ENCODE measurements at places on chromosomes 1 and 21. TPM values are rescaled to one million over a fixed set of nuclear protein-coding genes. Genes with fewer than 3 reads are reported as not detected.

- no peaks in the 10 kb centered on the region for H3K36me3 ChIP-seq
- H3K4me1 ChIP-seq: peaks cover 11% of the 10 kb centered on the region
Observed at GRCh38 chr1:116448785-116449385, 75.8 kb downstream of the ATP1A1 start.

GRCh38 chr1:182766050-182766449, 23.5 kb upstream of the NPL start:
- H3K4me3 ChIP-seq: no peak overlapping the region
- H3K27me3 ChIP-seq: peaks cover 5% of the 10 kb centered on the region
- H3K27ac ChIP-seq: no peak overlapping the region

DNA sequence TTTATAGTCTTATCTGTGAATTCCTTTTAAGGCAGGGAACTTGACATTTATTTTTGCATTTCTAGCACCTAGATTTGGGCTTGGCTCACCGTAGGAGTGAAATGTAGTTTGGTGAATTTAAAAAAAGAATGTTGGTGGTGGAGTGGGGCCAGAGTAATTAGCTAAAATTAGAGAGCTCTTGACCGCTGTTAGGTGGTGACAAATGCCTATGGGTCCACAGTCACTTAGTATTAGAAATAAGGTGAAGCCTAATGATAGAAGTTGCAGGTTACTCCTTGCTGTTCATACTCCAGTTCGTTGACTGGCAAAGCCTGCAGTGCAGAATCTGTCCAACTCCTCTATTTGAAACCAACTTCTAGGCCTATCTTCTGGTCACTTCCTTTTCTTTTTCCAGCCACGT, 318.8 kb upstream of the NRIP1 start:
- no peaks in the 10 kb centered on the region for H3K4me1 ChIP-seq
- no peaks in the 10 kb centered on the region for H3K36me3 ChIP-seq
- H3K27ac ChIP-seq: no peak overlapping the region
- H3K4me3 ChIP-seq: no peak overlapping the region
- H3K27me3 ChIP-seq: no peaks in the 10 kb centered on the region

The CHRNB2 gene
- not detected for total RNA-seq

The CACHD1 gene
- 5.1 TPM for total RNA-seq

The TOR1AIP1 gene
- 83.1 TPM for total RNA-seq

The S100A14 gene
- 0.36 TPM for total RNA-seq
